ENCODE measurements at places on chromosomes 11 and 22.

DNA sequence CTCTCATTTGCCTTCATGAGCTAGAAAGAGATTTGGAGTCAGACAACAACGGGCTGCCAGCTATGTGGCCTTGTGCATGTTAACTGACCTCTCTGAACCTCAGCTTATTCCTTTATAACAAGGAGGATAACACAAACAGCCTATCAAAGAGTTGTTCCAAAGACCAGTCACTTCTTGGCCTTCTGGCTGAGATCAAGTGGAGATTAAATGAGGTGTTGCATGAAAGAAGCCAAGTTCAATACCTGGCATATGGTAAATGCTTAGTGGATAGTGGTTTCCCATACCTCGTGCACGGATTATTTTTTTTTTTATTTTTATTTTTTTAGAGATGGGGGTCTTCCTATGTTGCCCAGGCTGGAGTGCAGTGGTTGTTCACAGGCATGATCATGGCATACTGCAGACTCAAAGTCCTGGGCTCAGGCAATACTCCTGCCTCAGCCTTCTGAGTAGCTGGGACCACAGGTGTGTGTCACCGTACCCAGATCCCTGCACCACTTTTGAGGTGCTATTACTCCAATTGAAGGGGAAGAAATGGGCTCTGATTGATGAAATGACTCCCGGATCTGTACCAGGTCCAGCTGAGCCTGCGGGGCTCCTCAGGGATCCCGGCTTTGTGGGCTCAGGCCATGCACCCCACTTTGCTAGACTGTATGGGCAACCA lies 4.9 kb downstream of the LGALS1 start:
- DNase-seq, result no peak

GRCh38 chr22:46366801-46367706 lies 31.5 kb downstream of the TRMU start:
- no peak for DNase-seq

DNA sequence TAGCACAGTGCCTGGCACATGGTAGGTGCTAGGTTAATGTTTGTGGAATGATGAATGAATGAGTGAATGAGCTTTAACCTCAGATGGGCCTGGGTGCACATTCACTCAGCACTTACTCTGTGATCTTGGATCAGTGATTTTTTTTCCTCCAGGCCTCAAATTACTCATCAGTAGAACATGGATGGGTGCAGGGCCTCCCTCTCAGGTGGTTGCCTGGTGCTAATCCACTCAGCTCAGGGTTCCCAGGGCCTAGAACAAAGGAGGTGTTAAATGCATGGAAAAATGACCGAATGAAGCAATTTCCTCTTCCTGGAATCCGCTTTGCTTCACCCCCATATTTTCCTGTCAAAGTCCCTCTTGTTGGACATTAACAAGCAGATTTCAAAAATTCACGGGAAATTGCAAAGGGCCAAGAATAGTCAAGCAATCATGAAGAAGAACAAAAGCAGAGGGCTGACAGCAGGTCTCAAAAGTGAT lies 93.5 kb downstream of the MYEOV start:
- DNase-seq, result no peak

GRCh38 chr22:27075028-27075678 lies 417.8 kb downstream of the MIAT start:
- DNase-seq, result peak; percentile 46

DNA sequence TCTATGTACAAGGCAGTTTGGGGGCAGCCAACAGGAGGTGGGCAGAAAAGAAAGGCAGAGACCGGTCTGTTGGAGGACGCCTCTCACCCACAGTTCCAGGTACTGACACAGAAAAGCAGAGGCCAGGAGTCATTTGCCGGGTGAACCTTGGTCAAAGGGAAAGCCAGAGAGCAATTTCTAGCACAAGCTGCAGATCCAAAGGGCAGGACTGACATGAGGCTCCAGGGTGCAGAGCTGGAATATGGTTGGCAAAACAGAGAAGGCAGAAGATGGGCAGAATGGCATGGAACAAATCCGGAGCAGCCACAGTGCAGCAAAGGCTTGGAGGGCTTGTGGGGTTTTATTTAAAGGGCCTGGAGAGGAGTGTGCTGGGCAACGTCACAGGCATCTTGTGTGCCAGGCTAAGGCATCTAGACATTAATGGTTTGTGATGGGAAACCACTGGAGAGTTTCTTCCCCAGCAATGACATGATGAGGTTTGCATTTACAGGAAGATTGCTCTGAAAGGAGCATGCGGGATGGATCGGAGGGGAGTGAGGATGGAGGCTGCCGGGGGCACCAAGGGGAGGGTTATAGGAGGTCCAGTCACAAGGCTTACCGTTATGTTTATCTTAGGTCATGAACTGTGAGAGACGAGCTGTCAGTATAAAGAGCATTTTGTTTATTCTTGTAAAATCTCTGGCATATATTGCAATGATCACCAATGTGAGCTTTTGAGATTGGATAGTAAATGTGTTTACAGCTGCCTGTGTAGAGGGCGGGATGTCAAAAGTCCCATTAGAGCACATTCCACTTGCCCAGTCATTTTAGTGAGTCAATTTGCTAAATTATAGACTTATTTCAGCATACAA lies 5.7 kb upstream of the MMP20 start:
- DNase-seq, result no peak

- no peak for DNase-seq
Observed at GRCh38 chr11:112050721-112051120, 23.1 kb downstream of the PIH1D2 start.

DNA sequence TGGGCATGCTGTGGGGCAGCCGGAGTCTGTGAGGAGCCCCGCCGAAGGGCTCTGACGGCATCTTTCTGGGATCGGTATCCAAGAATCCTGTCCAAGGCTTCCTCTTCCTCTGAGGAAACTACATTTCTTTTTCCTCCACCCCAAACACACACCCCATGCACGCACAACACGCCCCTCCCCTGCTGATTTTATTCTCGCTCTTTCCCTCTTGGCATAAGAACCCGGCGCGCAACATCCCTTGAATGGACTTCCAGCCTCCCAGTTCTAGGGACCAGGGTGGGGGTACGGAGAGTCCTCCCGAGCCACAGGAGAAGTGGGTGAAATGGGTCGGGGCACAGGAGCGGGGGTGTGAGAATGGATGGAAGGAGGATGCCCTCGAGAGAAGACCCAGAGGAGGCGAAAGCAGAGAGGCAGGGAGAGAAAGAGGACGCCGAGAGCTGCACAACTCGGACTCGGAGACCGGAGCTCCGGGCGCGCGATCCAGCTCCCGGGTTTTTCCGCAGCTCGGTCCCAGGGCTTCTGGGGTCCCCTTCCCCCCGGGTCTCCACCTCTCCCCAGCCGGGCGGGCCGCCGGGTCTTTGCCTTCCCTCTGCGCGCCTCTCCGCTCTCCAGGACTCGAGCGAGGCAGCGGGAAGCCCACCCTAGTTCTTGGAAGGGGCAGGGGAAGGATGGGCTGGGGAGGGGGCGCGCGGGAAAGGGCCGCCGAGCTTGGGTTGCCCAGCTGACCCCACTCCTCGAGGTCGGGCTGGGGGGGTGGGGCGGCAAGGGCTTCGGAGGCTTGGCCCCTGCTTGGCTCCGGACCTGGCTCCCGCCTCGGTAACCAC lies 1.5 kb upstream of the LARGE1 start:
- peak; percentile 23 for DNase-seq
